Erythroblast (primary cell): ENCODE measurements at places on chromosomes 1 and 21.

GRCh38 chr1:210882414-210883221, 251.3 kb downstream of the KCNH1 start:
- DNase-seq = no peak

DNA sequence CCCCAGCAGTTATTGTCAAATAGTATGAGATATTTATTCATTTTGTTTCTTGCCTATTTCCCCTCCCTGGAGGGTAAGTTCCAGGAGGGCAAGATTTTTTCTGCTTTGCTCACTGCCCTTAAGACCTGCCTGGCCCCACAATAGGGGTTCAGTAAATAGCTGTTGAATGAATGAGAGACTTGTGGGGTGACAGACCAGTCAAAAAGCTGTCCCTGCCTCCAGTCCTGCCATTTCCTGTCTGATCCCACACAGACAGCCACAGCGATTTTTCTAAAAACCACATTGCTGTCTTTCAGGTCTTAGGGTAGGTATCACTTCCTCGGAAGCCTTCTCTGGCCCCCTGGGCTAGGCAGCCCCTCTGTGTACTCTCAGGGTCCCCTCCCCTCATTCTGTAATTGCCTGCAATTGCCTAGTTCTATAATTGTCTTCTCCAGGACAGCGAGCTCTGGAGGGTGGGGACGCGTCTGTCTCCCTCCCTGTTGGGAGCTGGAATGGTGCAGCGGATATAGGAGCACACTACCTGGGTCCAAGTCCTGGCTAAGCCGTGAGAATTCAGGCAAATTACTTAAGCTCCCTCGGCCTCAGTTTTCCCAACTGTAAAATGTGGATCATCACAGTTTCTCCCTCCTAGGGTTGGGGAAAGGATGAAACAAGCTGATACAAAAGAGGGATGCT, 1.8 kb upstream of the EXTL1 start:
- DNase-seq = no peak

- no peak for DNase-seq
These were observed 5.4 kb downstream of the GBP7 start for GRCh38 chr1:89170170-89171066.

DNA sequence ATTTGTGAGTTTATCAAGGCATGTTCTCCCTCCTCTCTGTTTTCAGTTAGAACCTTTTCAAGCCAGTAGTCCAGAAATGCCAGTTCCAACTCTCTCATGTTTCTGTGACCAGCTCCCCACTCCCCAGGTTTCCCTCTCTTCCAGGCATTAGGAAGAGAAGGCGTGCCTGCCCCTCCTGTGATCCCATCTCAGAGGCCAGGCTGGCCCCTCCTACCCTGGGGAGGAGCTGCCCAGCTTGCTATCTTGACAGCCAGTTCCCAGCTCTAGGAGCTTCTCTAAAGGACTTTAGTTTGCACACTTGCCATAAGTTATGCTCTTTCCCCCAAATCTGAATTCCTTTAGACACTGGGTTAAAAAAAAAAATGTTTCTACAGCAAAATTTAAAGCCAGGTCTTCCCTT, 8.9 kb downstream of the HYI start:
- DNase-seq = peak; percentile 51

- DNase-seq = no peak
These were observed 2.4 kb downstream of the CA14 start for GRCh38 chr1:150259758-150260669.

DNA sequence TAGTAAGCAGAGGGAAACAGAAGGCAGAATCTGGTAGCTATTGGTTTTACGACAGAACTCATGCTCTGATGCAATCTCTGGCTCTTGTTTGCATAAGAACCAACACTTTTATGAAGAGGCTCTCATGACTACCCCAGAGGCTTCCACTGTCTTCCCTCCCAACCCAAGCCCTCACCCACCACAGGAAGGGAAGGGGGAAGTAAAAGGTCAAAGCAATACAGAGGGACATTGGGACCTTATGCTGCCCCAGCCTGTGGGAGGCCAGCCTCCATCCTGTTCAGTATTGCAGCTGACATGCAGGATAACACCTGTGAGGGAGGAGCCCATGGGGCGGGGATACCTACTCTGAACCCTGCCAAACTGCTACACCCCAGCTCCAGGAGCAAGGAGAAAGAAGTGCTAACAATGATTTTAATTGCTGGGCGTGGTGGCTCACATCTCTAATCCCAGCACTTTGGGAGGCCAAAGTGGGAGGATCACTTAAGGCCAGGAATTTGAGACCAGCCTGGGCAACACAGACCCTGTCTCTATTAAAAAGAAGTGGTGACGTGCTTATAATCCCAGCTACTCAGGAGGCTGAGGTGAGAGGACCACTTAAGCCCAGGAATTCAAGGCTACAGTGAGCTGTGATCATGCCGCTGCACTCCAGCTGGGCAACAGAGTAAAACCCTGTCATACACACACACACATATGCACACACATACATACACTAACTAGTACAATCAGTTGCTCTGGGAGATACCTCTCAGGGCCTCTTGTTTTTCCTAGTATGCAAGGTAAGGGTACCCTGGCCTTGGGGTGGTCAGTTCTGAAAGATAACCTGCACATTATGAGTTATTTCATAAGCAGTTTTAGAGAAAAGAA, 9.5 kb downstream of the MR1 start:
- DNase-seq = no peak

- DNase-seq = no peak
These were observed 177.4 kb downstream of the LBR start for GRCh38 chr1:225250432-225250831.

GRCh38 chr21:25836396-25836795, 101.6 kb downstream of the GABPA start:
- no peak for DNase-seq

DNA sequence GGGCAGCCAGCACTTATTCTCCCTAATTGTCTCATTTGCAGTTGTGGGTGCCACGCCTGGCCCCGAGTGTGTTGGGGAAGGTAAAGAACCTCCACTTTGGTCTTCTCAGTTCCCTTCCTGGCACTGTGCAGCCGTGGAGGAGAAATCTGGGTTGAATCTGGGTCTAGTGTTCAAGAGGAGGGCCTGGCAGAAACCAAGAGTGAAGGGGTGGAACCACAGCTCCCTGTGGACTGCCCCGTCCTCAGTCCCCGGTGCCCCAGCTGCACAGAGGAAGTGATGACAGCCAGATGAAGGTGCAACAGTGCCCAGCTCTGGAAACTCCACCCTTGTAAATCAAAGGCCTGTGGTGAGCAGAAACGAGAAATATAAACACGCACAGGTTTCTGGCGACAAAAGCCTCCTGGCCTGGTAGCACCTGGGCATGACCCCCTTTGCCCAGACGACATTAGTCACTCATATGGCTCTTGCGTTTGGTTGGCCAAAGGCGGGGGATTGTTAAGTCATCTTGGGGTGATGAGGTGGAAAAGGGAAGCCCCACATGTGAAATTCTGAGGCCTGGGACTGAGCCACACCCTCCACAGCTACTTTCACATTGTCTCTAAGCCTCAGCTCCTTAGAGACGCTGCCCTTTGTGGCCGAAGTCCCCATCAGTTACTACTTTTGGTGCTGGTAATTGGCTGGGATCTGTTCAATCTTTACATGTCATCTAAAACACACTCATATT, 4.2 kb upstream of the ECE1 start:
- no peak for DNase-seq

GRCh38 chr21:16404776-16405175, 675.0 kb downstream of the USP25 start:
- DNase-seq = no peak

- no peak for DNase-seq
These were observed 2.5 kb upstream of the DHRS3 start for GRCh38 chr1:12620488-12620865.

GRCh38 chr1:67642629-67643028, 42.4 kb upstream of the GADD45A start:
- DNase-seq = no peak

DNA sequence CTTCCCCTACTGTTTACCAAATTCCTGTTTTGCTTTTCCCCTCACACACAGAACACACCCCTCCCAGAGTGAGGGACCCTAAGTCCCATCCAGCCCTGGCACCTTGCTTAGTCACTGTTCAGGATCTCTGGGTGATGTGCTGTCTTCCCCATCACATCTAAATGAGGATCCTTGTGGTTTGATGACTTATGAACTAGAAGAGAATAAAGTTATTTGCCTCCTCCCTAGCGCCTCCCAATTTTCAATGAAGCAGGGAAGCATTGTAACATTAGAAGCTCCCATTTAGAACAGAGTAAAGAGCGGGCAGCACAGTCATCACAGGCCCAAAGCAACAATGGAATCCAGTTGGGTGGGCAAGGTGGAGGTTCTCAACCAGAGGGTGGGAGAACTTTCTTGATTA, 27.0 kb downstream of the DISC1 start:
- DNase-seq = no peak

GRCh38 chr1:1075148-1075935, 1.2 kb upstream of the RNF223 start:
- no peak for DNase-seq

DNA sequence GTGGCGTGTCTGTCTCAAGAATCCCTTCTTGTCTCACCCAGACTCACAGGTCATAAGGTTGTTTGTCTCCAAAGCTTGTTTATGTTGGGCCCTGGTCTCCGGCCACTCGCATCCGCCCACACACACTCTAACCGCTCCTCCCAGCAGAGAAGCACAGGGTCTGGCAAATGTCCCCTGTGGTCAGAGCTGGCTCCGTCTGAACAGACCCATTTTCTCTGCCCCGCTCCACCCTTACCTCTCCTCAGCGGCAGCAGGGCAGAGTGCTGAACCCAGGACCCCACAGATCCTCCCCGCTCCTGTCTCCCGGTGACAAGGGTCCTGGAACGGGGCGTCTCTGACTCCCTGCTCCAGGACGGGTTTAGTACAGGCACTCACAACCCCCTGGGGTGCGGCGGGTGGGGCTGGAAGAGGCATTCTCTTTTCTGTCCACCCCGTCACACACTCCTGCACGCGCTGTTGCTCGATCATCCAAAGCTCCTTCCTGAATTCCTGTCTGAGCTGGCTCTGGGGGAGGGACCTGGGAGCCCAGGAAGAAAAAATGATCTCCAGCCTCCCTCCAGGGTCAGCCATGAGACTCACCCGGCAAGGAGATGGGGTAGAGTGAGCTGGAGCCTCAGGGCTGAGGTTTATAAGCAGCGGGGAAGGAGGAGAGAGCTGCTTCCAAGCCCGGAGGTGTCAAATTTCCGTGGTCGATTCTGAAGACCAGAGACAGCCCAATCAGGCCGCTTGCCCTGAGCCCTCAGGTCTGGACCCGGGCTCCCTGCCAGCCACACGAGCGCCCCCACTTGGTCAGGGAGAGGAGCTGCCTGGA, at the start of gene S100A13:
Gene S100A13, minus strand, starts transcription at position 602 of the 811 bp plus-strand sequence. CDS start 1,033 bp downstream, outside the sequence.
- peak; percentile 77 for DNase-seq

DNA sequence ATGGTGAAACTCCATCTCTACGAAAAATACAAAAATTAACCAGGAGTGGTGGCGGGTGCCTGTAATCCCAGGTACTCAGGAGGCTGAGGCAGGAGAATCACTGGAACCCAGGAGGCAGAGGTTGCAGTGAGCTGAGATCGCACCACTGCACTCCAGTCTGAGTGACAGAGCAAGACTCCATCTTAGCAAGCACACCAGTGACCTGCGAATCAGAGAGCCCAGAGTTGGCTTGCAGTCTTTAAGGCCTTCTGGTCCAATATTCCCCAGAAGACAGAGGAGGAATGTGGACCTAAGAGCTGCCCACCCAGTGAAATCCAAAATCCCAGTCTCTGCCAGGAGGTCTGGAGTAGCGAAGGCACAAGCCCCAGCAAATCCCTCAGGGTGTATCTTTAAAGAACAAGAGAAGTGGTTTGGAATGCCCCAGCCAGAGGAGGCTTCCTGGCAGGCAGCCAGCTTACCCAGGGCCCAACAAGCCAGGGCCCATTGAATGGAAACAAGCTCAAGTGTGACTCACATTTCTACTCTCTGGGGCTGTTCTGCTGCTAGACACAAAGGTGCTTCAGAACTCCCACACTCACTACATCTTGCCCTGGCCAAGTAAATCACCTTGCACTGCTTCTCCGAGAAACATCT, 23.9 kb downstream of the GPR161 start:
- DNase-seq = peak; percentile 12

- no peak for DNase-seq
These were observed 31.9 kb downstream of the PLPP3 start for GRCh38 chr1:56547473-56547872.

DNA sequence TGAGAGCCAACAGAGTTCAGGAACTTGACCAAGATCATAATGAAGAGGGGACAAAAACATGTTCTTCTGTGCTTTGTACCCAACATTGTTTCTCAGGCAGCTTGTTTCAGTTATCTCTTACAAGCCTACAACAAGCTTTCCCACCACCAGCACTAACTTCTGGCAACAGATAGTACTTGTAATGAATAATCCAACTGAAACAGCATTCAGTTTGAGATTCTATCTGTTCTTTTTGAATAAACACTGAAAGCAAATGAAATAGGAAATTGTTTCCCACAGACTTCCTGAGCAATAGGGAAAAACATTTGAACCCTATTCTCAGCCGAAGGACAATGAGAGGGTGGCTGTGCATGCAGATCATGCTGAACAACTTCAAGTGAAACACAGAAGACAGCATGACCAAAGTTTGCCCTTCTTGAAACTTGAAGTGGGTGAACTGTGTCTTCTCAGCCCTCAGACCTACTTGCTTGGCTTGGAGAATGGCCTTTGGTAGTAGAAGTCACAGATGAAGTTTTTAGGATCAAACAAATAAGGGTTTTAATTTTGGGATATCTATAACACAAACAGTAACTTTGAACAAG, 11.2 kb upstream of the HOOK1 start:
- peak; percentile 6 for DNase-seq

DNA sequence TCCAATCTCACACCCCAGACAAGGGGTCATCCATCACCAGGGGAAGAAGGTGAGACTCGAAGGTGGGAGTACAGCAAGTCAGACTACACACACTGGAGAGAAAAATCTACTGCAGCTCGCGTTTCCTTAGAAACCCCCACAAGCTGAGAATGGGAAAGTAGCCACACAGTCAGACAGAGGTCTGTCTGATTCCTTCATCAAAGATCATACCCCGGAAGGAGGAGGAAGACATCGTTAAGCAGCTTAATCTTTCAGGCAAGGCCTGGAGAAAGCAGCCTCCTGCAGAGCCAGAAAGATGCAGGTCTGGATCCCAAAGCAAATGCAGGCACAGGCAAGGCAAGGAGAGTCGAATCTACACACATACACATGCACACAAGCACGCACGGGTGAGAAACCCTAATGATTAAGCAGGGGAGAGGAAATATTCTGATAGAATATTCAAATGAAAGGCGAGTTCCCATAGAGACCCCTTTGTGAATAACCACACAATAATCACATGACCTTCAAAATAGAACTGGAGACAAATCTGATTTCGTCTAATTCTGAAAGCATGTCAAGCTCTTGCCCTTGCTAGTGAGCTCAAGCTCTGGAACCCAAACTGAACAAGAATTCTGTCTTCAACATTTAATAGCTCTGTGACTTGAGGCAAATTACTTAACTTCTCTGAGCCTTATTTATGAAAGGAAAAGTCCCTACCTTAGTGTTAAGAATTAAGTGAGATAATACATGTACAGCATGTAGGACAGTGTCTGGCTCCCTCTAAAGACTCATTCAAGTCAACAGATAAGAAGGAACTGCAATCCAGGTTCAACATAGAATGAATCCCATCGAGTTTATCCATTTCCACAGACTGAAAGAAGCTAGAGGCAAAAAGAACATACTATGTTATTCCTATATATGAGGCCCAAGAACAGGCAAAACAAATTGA, 387.8 kb downstream of the OMA1 start:
- DNase-seq = no peak
